Bronchus fibroblast of lung (primary cell): ENCODE measurements at places on chromosomes 16 and 17. TPM values are rescaled to one million over a fixed set of nuclear protein-coding genes. Genes with fewer than 3 reads are reported as not detected.

Gene SPIRE2
- 0.50 and 1.9 TPM in 2 replicates for total RNA-seq

Gene CDK3
- 2.2 and 3.5 TPM in 2 replicates for total RNA-seq

Gene MYH8
- total RNA-seq: not detected in 2 replicates

Gene LCAT
- 10.1 and 11.6 TPM in 2 replicates for total RNA-seq

Gene TBC1D3H
- total RNA-seq: not detected in 2 replicates

Gene INCA1
- 0.17 and 0.74 TPM in 2 replicates for total RNA-seq

Gene ADGRG3
- total RNA-seq: not detected in 2 replicates

Gene SRCIN1
- total RNA-seq: 0.15 TPM in 1 of 2 replicates, not detected in the other

Gene CHTF18
- 29.8 and 32.7 TPM in 2 replicates for total RNA-seq

Gene PTX4
- total RNA-seq: 0.15 and 0.17 TPM in 2 replicates

Gene NATD1
- total RNA-seq: 3.2 and 3.6 TPM in 2 replicates

Gene ACACA
- total RNA-seq: 39.8 and 42.7 TPM in 2 replicates

Gene ABCA9
- total RNA-seq: under 0.01 TPM in 1 of 2 replicates, not detected in the other

Gene PIMREG
- total RNA-seq: 67.5 and 81.5 TPM in 2 replicates

Gene PIK3R5
- not detected in 2 replicates for total RNA-seq

Gene LCMT1
- total RNA-seq: 51.8 and 55.3 TPM in 2 replicates

Gene HS3ST2
- total RNA-seq: not detected in 2 replicates
